ENCODE measurements at places on chromosomes 7 and 10.

- ATAC-seq = peak; percentile 42
These were observed 149.8 kb upstream of the PRKCQ start for GRCh38 chr10:6729861-6730344.

DNA sequence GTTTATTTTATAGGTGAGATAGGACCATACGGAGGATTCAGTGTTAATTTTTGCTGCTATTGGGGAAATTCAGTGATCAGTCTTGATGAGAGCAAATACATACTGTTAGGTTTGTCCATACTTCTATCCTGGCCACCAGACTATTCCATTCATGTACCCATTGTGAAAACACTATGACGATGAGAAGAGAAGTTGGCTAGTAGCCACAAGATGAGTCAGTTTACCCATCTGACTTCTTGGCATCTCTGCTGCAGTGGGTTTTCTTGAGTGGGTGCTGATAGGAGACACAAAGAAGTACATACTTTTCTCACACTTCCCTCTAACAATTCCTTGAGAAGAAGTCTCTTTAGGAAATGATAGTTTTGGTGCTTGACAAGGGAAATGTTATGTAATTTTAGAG is 133.1 kb downstream of the TFPI2 start:
- ATAC-seq = no peak

- no peak for ATAC-seq
These were observed 777.4 kb downstream of the SORCS1 start for GRCh38 chr10:106387063-106387462.

- ATAC-seq = no peak
These were observed 13.8 kb downstream of the BAIAP2L1 start for GRCh38 chr7:98387131-98387530.

DNA sequence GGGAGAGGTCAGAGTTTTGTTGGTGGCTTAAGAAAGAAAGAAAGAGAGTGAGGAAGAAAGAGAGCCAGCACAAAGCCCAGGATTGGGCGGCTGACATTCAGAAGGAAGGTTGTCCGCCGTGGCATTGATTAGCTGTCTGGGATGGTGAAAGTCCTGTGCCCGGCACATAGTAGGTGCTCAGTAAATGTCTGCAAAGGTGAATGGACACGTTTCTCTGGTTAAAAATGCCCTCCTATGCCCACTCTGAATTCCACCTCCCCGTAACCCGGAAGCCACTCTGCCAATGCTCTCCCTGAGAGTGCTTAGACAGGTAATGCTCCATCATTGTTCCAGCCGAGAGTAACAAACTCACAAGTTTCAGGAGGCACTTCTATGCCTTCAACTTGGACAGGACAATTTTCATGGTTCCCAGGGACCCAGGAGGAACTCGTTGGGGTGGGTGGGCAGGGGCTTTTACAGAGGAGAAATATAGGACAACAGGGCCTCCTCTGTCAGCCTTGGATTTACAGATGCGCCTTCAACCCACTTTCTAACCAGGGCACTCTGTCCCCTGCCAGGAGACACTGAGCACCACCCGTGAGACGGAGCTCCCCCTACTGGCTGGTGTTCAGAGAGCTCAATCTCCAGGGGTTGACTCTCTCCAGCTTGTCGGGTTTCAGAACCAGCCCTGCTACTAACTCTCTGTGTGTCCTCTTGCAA is 411.5 kb upstream of the ZMIZ1 start:
- ATAC-seq = peak; percentile 81

- ATAC-seq = no peak
These were observed 65.4 kb upstream of the DNAJB6 start for GRCh38 chr7:157271315-157271990.

DNA sequence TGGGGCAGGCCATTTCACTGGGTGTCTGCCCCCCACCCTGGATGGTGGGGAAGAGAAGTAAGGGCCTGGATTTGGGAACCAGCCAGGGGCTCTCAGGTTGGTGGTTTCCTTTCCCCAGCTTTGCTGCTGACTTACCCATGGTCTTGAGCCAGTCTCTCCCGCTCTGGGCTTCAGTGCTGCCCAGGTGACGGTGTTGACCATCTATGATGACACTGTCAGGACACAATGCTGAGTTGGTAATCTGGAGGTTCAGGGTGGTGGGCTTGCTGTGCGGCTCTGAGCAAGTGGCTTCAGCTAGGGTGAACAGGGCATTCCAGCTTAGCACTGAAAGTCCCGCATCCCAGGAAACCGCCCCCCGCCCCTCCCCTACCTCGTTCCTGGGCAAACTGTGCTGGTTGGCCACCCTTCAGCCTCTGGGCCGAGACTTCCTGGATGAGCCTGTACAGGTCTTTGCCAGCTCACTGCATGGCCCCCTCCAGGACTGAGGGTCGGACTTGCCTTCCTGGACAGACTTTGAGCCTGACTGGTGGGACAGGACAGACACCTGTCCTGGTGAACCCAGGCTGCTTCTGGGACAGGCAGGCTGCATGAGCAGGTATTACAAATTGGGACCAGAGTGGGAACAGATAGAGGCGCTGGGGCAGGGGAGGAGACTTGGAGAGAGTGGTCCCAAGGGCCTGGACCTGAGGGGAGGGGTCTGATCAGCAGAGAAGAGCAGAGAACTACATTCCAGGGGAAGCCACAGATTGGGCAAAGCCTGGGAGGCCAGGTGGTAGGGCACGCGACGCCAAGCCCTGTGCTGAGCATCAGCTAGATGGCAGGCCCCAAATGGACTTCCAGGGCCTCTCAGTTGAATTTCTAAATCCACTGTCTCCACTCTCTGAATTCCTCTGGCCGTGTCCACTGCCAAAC is 19.9 kb upstream of the ZMIZ1 start:
- no peak for ATAC-seq

GRCh38 chr7:30308389-30308788 is 24.0 kb downstream of the ZNRF2 start:
- no peak for ATAC-seq

- ATAC-seq = no peak
These were observed 37.0 kb downstream of the ADAP1 start for GRCh38 chr7:917255-918117.

GRCh38 chr10:132556994-132557441 is 19.4 kb downstream of the INPP5A start:
- ATAC-seq = no peak

DNA sequence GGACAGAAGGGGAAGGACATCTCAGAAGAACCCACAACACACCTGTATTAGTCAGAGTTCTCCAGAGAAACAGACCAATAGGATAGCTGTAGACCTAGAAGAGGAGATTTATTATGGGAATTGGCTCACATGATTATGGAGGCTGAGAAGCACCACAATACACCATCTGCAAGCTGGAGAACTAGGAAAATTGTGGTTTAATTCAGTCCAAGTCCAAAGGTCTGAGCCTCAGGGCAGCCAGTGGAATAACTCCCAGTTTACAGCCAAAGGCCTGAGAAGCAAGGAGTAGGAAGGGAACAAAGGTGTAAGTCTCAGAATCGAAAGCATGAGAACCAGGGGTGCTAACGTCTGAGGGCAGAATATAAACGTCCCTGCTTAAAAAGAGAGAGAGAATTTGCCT is 99.6 kb upstream of the AUTS2 start:
- no peak for ATAC-seq

DNA sequence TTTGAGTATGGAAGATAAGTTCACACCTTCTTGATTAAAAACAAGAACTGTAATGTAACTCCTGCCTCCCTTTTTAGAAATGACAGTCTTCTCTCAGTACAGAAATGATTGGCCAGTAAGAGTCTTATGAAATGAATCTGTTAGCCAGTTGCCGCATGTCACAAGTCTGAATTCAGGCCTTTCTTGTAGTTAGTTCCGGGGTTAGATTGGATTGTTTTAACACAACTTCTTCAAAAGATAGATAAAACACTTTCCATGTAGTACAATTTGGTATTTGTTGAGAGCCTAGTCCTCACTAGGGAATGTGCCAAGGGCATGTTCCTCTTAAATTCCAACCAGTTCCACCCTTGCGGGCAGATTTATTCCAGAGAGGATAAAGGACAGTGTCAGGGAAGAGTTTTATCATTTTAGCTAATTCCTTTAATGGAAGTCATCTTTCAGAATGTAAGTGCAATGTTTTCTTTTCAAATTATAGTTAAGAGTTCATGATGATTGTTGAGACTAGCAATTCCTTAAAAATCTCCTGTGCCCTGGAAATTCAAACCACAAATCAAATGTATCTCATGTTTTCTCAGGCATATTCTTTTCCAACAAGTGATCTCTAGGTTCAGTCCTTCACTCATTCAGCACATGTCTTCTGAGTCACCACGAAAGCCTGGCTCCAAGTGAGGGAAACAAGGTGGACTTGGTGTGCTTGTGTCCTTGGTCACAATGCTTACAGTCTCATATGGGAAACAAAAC is 4.1 kb downstream of the FHIP2A start:
- ATAC-seq = no peak

GRCh38 chr7:11934796-11935195 is 102.8 kb upstream of the THSD7A start:
- ATAC-seq = no peak

- ATAC-seq = no peak
These were observed 91.3 kb upstream of the ABI1 start for GRCh38 chr10:26952094-26952493.

- no peak for ATAC-seq
These were observed 164.6 kb upstream of the ZMIZ1 start for GRCh38 chr10:78904196-78904595.

DNA sequence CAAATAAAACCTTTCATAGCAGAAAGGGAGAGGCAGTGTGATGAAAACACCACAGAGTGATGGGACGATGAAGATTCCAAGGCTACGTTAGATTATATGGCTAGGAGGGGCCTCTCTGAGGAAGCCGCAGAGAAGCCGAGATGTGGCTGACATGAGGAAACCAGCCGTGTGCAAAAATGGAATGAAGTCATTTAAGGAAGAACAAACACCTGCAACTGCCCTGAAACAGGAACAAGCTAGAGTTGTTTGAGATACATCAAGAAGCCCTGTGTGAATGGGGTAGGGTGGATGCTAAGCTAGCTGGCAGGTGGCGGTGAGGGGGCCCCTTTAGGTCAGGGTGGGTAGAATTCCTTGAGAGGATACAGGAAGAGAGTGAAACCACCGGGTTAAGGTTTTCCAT is 129.5 kb downstream of the KLF6 start:
- no peak for ATAC-seq

Measured in gastroesophageal sphincter (tissue), 4 donors.